ENCODE measurements at places on chromosomes 12 and 14.

GRCh38 chr14:59305231-59305630, 116.8 kb downstream of the DAAM1 start:
- DNase-seq = no peak

GRCh38 chr14:82488473-82488872, 954.8 kb upstream of the SEL1L start:
- no peak for DNase-seq

- DNase-seq = no peak
These were observed 56.9 kb upstream of the E2F7 start for GRCh38 chr12:77122236-77122635.

DNA sequence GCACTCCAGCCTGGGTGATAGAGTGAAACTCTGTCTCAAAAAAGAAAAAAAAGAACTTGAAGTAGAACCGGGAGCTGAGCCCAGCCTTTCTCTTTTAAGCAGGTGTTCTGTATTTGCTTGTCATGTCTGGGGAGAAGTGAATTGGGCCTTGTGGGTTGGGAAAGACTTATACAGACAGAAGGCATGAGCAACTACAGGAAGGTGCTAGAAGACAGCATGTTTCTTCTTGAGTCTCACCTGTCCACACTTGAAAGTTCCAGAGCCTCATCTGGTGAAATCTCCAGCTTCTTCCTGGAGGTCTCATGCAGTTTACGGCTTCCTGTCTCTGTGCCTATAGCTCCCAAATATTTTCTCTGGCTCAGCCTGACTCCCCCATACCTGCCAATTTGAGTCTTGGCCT, 2.5 kb downstream of the PGAM5 start:
- no peak for DNase-seq

GRCh38 chr12:132955094-132956010, 754 bp downstream of the ZNF605 start:
- peak; percentile 57 for DNase-seq

GRCh38 chr12:27595231-27595642, 71.2 kb downstream of the PPFIBP1 start:
- DNase-seq = peak; percentile 41

Measured in Right ventricle myocardium superior (tissue), 1 donor.